ENCODE measurements at places on chromosomes 4 and X.

DNA sequence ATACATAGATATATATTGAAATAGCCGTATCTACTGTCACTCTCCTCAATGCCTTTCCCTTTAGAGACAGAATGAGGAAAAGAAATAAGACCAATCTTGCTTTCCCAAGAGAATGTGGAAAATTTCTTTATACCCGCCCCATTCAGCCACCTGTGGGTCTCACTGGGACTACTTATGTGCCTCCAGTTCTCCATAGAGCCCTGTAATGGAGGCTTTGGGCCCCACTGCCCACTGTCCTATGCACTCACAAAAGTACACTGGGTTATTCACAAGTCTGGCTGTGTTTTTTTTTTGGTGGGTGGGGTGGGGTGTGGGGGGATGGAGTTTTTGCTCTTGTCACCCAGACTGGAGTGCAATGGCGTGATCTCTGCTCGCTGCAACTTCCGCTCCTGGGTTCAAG is 70.4 kb upstream of the ELOVL6 start:
- ATAC-seq = no peak

DNA sequence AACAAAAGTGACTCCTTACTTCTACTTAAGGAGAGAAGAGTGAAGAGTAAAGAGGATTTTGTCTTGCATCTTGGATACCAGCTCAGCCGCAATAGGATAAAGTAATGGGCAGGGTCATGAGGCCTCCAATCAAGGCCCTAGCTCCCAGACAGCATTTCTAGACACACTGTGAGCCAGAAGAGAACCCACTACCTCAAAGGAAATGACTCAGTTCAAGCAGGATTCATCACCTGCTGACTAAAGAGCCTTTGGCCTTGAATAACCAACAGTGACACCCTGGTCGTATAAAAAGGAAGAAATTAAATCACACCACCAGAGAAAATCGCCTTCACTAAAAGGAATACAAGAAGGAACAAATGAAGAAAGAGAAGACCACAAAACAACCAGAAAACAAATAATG is 416.1 kb downstream of the PCDH18 start:
- no peak for ATAC-seq

GRCh38 chr4:56450342-56450741 is 14.3 kb downstream of the PAICS start:
- no peak for ATAC-seq

GRCh38 chr4:127082986-127083385 is 549.8 kb upstream of the INTU start:
- ATAC-seq = no peak

GRCh38 chr4:127523369-127523768 is 109.4 kb upstream of the INTU start:
- no peak for ATAC-seq

- ATAC-seq = no peak
These were observed 117.9 kb downstream of the TBC1D19 start for GRCh38 chr4:26701786-26702227.

Data from SK-N-SH treated with all-trans-retinoic acid at 6 μM for 48 hours (cell line).